ENCODE measurements at places on chromosomes 7 and 10.

- no peak for DNase-seq
These were observed 757.2 kb upstream of the PHF14 start for GRCh38 chr7:10216462-10216861.

GRCh38 chr7:111232249-111233084 is 141.5 kb downstream of the LRRN3 start:
- DNase-seq, result no peak

- no peak for DNase-seq
These were observed 89.6 kb downstream of the EZH2 start for GRCh38 chr7:148794476-148794875.

DNA sequence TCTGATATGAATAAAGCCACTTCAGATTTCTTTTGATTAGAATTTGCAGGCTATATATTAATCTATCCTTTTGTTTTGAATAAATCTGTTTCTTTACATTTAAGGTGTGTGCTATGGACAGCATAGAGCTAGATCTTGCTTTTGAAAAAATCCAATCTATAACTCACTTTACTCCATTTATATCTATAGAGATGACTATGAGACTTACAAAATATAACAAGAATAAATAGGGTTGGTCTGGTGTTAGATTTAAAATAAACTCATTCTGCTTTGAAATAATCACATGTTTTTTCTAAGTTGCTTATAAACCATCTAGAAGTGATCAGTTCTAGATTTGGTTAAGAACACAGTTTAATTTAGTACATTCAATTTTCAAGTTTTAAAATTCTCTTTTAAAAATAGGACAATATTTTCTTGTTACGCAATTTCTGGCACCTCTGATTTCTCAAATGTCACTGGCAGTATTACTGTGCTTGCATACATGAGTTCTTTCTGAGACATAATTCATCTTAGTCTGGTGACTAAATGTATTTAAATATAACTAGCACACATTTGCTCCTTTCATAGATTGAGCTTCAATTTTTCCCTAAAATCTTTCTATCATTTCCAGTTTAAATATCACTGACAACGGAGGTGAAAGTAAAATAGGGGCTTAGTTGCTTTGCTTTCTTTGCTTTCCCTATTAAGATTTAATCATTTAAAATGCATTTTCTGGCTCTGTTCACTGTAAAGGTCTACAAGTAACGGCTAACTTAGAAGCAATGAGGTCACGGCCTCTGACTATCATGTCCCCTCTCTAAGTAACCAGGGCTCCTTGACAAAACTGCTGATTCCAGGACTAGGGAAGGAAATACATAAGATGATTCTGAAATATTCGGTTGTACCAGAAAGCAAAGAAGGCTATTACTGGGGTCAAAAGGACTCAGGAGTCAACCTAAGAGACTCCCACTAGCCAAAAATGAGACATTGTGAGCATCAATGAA is 89.3 kb downstream of the ICA1 start:
- no peak for DNase-seq

DNA sequence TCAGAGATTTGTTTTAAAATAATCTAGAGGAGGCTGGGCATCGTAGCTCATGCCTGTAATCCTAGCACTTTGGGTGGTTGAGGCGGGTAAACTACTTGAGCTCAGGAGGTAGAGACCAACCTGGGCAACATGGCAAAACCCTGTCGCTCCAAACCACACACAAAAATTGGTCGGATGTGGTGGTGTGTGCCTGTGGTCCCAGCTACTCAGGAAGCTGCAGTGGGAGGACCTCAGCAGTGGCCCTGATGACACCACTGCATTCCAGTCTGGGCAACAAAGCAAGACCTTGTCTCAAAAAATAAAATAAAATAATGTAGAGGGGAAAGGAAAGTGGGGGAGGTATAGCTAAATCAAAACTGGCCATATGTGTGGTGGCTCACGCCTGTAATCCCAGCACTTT is 13.9 kb upstream of the PPP3CB start:
- no peak for DNase-seq

GRCh38 chr10:19532411-19532810 is 283.8 kb upstream of the PLXDC2 start:
- DNase-seq, result no peak

DNA sequence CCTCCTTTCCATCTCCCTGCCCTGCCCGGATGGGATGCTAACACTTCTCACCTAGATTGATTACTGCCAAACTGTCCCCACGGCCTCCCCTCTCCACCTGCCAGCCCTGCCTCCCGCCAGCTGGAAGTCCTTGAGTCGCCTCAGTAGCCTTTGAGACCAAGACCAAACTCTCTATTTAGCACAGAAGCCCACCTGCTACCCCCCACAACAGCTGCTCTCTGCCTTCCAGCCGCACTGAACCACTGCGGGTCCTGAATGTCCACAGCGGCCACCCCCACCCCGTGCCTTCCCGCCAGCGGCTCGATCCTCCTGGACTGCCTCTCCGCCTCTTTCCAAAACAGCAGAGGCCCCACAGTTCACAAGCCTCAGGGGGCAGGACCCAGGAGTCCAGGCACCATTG is 39.0 kb downstream of the FKBP6 start:
- DNase-seq, result no peak

DNA sequence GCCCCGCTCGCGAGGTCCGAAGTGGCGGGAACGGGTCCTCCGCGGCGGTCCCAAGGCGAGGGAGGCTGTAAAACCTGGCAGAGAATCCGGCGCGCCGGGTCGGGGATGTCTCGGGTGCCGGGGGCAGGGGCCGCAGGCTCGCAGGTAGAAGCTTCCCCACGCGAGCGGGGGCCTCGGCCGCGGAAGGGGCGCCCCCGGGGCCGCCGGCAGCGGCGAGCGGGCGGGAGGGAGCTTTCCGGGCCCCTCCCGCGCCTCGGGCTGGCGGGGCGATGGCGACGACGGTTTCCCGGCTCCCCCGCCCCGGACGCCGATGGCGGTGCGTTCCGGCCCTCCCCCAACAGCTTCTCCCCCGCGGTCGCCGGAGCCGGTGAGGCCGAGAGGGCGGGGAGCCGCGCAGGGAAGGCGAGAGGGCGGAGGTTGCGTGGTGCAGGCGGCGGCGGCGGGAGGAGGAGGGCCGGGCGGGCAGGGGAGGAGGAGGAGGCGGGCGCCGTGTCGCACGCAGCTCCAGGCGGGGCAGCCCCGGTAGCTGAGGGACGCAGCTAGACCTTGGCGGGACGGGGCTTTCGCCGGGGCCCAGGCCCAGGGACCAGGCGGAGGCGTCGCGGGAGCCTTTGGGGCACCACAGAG is at the start of gene CUL1:
Gene CUL1, plus strand, starts transcription at position 507 of the 627 bp plus-strand sequence. CDS start 31,220 bp downstream, outside the sequence.
- peak; percentile 48 for DNase-seq

DNA sequence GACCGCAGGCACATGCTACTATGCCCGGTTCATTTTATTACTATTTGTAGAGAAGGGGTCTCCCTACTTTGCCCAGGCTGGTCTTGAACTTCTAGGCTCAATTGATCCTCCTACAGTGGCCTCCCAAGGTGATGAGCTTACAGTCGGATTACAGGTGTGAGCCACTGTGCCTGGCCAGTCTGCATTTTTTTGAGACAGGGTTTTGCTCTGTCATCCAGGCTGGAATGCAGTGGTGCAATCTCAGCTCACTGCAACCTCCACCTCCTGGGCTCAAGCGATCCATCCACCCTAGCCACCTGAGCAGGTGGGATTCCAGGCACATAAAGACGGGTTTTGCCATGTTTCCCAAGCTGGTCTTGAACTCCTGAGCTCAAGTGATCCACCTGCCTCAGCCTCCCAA is 2.3 kb upstream of the H2BK1 start:
- no peak for DNase-seq

- DNase-seq, result no peak
These were observed 55.9 kb downstream of the ZNF467 start for GRCh38 chr7:149717481-149717880.

DNA sequence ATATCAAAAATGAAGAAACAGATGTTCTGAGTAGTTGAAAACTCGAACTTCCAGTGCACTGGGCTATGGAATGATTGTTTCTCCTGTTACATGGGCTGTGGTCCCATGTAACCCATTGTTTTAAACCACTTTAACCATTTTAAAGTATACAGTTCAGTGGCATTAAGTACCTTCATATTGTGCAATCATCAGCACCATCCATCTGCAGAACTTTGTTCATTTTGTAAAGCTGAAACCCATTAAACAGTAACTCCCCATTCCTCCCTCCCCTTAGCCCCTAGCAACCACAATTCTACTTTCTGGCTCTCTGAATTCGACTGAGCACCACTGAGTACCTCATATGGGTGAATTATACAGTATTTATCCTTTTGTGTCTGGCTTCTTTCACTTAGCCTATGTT is 217.4 kb downstream of the LRMDA start:
- no peak for DNase-seq
